ENCODE measurements at places on chromosomes 1 and 21.

GRCh38 chr21:39003982-39004633 is 179.1 kb downstream of the PSMG1 start:
- DNase-seq, result no peak

GRCh38 chr1:46021046-46021996 is 111.1 kb downstream of the PIK3R3 start:
- no peak for DNase-seq

- DNase-seq, result no peak
Observed at GRCh38 chr1:11576109-11576875, 77.9 kb downstream of the FBXO2 start.

DNA sequence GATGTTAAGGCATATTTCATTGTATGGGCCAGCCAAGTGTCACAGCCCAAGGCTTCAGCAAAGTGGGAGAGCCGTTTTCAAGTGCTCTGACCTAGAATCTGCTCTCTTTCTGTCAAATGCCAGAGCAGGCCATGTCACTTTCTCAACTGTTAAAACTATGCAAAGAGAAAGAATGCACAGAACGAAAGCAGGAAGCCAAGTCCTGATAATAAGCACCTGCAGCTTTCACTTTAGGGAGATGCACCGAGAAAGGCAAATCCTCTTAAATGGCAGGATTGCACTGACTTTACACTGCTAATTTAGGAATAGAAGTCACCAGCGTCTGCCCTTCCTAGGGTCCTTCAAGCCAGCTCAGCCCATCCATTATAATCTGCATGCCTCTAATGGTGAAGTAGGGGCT is 49.2 kb upstream of the NTPCR start:
- DNase-seq, result no peak

- DNase-seq, result no peak
Observed at GRCh38 chr1:221812905-221813597, 71.2 kb upstream of the DUSP10 start.

GRCh38 chr1:96945509-96946084 is 224.0 kb downstream of the PTBP2 start:
- no peak for DNase-seq

GRCh38 chr1:53584777-53585107 is 125.5 kb downstream of the DMRTB1 start:
- DNase-seq, result no peak

- no peak for DNase-seq
Observed at GRCh38 chr21:41431788-41432548, 5.9 kb downstream of the MX1 start.

- no peak for DNase-seq
Observed at GRCh38 chr1:26234644-26235370, 807 bp downstream of the CEP85 start.

GRCh38 chr1:24181619-24182018 is 5.5 kb downstream of the IFNLR1 start:
- no peak for DNase-seq

- DNase-seq, result no peak
Observed at GRCh38 chr1:15418806-15419515, 9.3 kb downstream of the EFHD2 start.

- no peak for DNase-seq
Observed at GRCh38 chr1:36199934-36200741, 24.1 kb upstream of the THRAP3 start.

GRCh38 chr1:165369255-165369848 is 12.8 kb upstream of the LMX1A start:
- DNase-seq, result no peak

DNA sequence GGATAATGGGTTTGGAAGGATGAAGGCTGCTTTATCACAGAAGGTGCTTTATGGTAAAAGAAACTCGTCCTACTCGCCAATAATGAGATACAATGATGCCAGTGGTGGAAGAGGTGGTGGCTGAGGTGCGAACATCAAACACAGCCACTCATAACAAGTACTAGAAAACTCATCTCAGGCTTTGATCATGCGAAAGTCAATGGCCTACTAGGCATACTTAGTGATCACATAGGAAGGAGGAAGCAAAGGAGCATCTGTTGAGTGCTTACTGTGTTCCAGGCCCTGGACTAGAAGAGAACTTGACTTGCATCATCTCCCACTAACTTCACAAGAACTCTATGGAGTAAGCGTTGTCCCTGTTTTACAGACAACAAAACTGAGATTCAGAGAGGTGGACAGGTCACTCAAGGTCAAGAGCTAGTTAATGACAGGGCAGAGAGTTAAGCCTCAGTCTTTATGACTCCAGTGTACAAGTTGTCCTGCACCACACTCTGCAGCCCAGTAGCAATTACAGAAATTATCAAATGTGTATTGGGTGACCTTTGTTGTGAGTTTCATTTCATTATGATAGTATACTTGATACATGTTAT is 33.6 kb downstream of the RUNX1 start:
- no peak for DNase-seq
